Breast epithelium (tissue), 4 donors: ENCODE measurements at places on chromosomes 1 and 21. TPM values are rescaled to one million over a fixed set of nuclear protein-coding genes. Genes with fewer than 3 reads are reported as not detected.

Gene TRIM63
- total RNA-seq, result not detected

Gene CACNA1S
- not detected for total RNA-seq

Gene HHIPL2
- not detected for total RNA-seq

GRCh38 chr1:186903374-186904136, 74.8 kb downstream of the PLA2G4A start:
- DNase-seq, result no peak

GRCh38 chr1:170001266-170001665, 73.2 kb downstream of the KIFAP3 start:
- no peak for DNase-seq

Gene FRRS1
- total RNA-seq, result 21.1 TPM
